CD8-positive, alpha-beta T cell (primary cell): ENCODE measurements at places on chromosomes 6 and 20.

DNA sequence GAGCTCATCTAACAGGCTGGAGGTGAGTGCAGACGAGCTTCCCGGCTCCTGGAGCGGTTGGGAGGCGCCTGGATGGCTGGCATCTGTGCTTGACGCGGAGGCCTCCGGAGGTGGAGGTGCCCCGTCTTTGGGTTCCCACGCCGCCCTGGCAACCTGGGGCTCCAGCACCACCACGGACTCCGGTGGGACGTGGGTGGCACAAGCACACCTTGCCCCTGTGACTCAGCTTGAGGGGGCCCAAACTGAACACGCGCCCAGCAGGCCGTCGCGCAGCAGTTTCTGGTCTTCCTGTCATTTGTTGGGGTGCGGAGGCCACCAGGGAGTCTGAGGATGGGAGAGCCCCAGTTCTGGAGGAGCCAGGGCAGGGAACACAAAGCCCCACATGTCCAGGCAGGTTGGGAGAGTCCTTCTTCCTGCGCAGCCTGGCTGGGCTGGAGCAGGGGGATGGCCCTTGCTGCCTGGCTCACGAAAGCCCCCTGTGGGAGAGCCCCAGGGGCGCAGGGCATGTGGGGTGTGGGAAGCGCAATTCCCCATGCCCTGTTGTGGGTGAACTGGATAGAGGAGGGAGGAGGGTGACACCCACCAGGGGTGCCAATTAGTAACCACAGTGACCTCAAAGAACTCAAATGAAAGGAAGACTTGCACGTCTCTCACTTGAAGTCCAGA is 1378.6 kb upstream of the DEFB115 start:
- DNase-seq, result no peak

- DNase-seq, result no peak
Measured at GRCh38 chr6:137025786-137026730, 18.7 kb downstream of the IL20RA start.

- DNase-seq, result no peak
Measured at GRCh38 chr6:74069089-74069581, 373.1 kb downstream of the CD109 start.

DNA sequence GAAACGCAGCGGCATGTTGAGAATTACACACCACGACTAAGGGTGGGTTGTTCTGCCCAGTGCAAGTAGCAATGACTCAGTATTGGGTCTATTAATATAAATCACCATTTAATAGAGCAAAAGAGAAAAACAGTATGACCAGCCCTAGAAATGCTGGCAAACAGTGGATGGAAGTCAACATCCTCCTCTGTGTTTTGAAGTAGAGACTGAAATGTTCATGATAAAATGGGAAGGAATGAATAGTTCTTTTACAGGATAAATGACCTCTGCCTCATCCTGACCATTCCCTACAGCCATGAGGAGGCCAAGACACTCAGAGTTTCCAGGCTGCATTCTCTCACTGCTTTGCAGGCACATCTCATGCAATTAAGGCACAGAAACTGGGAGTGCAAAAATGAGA is 111.8 kb downstream of the PSMB1 start:
- DNase-seq, result no peak

DNA sequence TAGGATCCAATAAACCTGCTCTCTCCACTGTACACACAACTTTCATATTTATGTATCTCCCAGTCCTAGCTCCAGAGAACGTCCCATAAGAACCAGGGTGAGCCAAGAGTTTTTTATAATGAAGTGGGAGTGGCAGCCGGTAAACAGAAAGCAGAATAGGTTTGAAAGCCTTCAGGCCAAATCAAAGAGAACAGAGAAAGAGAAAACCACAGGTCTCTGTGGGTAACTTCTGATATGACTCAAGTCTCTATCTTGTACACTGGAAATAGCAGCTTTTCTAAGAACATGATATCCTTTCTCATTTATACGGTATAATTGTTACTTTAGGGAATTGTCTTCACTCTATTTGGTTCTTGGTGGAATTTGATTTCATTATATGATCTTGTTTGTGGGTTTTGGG is 273.6 kb downstream of the PACRG start:
- DNase-seq, result no peak

DNA sequence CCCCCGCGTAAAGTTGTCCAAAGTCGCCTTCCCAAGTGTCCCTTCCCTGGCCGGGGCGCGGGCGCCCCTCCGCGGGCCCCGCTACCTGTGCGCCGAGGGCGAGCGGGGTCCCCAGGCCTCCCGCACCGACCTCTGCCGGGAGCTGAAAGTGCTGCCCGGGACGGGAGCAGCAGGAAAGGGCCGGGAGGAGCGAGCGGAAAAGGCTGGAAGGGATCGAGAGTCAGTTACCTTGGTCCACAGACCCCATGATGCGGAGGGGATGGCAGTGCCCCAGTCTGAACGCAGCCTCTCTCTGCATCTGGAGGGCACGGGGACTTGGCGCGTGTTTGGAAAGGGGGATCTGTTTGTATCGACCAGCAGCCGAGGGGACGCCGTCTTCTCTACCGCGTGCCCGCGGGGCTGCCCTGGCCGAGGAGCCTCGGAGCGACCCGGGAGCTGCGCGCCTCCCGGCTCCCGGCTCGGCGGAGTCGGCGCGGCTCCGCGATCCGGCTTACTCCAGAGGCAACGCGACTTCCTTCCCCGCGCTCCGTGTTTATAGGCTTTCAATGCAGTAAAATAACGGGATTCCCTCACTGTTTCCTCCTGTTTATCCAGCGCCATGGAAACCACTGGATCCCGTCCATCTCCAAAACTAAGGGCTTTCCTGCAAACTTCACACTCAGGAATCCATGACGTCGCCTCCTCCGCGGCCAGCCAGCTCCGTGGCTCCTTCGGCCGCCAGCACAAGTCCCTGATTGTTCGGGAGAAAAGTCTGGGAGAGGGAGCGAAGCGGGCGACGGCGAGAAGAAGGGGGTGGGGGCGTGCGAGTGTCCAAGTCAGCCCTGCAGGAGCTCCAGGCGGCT is 20.0 kb upstream of the NFATC2 start:
- DNase-seq, result peak; percentile 15

DNA sequence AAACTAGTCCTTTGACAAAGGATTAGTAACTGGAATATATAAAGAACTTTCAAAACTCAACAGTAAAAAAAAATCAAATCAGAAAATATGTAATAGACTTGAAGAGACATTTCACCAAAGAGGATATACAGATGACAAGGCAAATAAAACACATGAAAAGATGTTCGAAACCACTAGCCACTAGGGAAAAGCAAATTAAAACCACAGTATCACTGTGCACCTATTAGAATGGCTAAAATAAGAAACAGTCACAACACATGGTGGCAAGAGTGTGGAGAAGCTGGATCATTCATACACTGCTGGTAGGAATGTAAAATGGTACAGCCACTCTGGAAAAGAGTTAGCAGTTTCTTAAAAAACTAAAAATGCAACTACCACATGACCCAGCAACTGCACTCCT is 14.9 kb downstream of the ZBTB2 start:
- peak; percentile 45 for DNase-seq

GRCh38 chr20:17273717-17274116 is 46.9 kb downstream of the PCSK2 start:
- no peak for DNase-seq

- DNase-seq, result peak; percentile 55
Measured at GRCh38 chr20:32945710-32946221, 58.5 kb downstream of the SUN5 start.

- no peak for DNase-seq
Measured at GRCh38 chr20:38152175-38152620, 12.9 kb downstream of the TGM2 start.

GRCh38 chr6:44105993-44106740 is 21.1 kb downstream of the MRPL14 start:
- no peak for DNase-seq

- no peak for DNase-seq
Measured at GRCh38 chr20:61407561-61407960, 155.5 kb downstream of the CDH4 start.

- no peak for DNase-seq
Measured at GRCh38 chr20:41081276-41081814, 52.7 kb downstream of the TOP1 start.

DNA sequence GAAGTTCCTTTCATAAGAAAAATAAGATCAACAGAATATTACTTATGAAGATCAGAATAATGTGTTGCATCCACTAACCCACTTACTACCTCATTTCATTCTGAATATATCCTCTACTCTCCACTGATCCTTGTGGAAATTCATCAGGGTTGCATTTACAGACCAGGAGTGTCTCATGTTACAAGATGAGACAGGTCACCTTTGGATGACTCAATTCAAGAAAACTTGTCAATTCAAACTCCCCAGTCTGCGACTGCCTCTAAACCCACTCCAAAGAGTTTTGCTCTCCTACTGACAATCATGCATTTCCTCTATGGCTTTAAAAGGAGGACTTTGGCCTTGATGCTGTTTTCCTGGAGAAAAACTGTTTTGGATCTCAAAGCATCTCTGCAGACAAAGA is 68.4 kb downstream of the ID4 start:
- DNase-seq, result no peak

- no peak for DNase-seq
Measured at GRCh38 chr20:24836661-24837299, 112.3 kb upstream of the CST7 start.

DNA sequence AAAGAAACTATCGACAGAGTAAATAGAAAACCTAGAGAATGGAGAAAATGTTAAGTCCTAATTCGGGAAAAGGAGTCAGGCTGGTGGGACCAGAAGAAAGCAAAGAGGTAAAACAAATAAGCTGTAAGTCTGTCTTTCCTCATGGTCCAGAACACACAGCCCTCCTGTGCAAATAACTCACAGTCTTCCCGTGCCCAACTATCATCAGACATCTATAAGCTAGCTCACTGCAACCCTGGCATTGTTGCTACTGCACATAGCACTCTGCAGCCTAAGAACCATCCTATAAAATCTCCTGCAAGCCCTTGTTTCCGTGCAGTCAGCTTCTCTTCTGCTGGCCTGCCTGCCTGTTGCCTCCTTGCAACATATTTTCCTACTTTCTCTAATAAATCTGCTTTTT is 17.4 kb downstream of the HLA-DRA start:
- DNase-seq, result no peak

GRCh38 chr6:1712451-1712850 is 102.7 kb downstream of the FOXC1 start:
- no peak for DNase-seq

DNA sequence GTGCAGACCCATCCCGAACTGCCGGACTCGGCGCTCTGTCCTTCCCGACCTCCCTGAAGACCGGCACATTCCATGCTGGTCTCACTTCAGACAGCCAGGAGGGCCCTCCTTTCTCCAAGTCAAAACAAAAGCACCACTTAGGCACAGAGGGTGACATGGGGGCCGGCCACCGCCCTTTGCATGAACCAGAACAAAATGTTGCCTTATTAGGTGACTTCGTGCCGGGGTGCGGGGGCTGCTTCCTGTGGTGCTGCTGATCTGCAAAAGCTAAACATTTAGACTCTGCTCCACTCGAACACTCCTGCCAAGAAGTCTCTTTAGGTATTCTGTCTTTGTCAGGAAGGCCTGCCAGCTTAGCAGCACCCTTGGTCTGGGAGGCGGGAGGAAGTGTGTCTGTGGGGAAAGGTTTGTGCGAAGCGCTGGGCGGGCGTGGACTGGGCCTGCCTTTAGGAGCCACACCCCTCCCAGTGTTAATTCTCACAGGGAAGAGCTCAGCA is 133.8 kb downstream of the SMOC2 start:
- DNase-seq, result no peak

- no peak for DNase-seq
Measured at GRCh38 chr20:8796088-8796660, 272.7 kb upstream of the PLCB4 start.

GRCh38 chr6:32973144-32974015 is 5.0 kb downstream of the BRD2 start:
- DNase-seq, result peak; percentile 88

GRCh38 chr6:157216570-157216969 is 106.7 kb downstream of the TMEM242 start:
- no peak for DNase-seq

DNA sequence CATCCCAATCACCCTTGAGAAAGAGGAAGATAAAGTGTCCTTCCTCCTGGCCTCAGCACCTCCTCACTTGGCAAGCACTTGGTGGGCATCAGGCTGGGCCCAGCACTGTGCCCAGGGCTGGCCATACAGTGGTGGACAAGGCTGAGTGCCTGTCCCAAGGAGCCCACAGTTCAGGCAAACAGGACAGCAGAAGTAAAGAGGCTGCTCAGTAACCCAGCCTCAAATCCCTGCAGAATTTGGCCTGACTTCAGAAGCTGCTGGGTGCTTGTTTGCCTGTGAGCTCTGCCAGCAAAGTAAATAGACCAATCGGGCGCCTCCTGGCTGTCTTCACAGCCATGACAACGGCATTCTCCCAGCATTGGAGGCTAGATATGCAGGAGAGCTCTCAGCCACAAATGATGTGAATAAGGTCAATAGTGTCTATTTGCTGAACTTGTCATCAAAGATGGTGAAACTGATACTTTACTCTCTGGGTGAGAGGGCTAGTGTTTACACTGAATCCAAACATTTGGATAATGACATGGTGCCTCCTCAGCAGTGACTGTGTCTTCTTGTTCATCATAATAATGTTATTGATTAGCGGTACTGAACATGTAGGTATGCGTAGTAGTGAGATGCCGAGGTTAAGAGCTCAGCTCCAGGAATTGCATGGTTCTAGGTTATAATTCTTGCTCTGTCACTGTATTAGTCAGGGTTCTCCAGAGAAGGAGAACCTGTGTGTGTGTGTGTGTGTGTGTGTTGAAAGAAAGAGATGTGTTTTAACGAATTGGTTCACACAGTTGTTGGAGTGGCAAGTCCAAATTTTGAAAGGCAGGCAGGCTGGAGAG is 36.9 kb upstream of the FANCE start:
- DNase-seq, result peak; percentile 28

DNA sequence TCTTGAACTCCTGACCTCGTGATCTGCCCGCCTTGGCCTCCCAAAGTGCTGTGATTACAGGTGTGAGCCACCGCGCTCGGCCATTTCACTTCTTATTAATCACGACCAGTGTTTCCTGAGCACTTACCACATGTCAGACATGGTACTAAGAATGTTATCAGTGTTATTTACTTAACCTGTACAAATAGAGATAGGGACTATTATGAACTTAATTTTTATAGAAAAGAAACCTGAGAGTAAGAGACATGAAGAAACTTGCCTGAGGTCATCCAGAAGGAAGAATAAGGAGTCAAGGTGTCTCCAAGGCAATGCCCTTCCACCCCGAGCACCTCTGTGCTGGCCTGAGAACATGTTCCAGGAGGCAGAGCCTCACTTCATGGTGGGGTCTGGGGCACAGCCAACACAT is 29.3 kb upstream of the EZR start:
- DNase-seq, result peak; percentile 38

DNA sequence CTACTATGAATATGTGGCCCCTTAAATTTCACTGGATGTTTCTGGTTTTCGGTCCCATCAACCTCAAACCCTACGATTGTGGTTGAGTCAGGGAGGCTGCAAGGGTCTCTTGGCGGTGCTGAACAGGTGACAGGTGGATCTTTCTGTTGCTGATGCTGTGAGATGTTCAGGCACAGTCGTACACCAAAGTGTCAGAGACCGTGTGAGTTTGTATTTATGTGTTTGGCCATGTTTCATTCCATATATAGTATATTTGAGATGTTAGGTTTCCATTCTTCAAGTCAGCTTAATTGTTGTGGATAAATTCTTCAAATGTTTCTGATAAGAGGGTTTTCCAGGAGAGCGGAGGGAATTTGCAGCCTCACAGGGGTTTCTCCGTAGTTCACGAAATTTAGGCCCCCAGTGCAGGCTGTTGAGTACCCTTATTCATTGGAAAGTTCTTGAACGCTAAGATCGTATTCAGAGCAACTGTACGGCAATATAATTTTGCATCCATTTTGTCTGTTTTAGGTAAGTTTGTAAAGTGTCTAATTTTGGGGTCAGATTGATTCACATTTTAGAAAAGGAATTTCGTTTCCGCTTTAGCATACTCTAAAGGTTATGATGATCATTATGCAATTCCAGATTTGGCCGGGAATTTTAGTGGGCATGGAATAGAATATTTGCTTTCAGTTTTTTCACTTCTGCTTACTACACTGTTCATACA is 1.2 kb downstream of the TAB2 start:
- DNase-seq, result no peak
